ENCODE measurements at places on chromosomes 1 and 21.

- DNase-seq = no peak
Measured at GRCh38 chr1:57945045-57945444, 521.2 kb upstream of the DAB1 start.

- DNase-seq = no peak
Measured at GRCh38 chr1:17904290-17904689, 149.2 kb downstream of the ACTL8 start.

- no peak for DNase-seq
Measured at GRCh38 chr1:211231873-211232272, 27.3 kb upstream of the RCOR3 start.

DNA sequence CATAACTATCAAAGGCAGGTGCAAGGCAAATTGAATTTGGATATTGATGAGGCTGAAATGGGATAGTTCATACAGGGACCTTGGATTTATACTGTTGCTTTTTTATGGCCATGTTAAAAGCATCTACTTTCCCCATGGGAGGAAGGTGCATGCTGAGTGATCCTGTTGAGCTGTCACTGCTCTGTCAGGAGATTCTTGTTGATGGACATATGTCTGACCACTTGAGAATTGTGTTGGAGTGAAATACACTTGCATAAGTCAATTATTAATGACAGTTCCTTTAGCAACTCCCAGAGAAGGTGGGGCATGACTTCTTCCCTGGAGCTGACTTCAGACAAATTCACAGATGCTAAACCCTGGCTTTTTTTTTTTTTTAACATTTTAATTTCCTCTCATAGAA is 58.4 kb upstream of the DYNLT5 start:
- DNase-seq = no peak

DNA sequence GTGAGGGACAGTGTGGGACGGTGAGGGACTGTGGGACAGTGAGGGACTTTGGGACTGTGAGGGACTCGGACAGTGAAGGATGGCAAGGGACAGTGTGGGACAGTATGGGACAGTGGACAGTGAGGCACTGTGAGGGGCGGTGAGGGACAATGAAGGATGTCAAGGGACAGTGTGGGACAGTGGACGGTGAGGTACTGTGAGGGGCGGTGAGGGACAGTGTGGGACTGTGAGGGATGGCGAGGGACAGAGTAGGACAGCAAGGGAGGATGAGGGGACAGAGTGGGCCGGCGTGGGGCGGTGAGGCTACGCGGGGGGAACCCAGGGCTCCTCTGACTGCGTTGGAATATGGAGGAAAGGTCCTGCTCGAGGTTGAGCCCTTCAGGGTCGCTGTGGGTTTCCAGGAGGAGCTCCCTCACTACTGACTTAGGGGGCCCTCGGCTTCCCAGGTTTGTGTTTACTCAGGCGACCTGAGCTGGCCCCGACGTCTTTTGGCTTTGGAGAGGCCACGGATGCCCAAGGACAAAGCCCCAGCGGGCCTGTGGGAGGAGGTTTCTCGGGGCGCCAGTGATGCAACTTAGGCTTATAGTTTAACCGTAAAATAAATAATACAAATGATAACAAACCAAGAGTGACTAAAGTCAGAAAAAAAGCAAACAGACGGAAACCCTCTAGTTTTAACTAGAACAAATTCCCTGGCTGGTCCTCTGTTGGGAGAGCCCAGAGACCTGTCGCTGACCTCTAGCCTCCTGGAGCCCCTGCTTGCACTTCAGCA is 1.1 kb upstream of the ERRFI1 start:
- no peak for DNase-seq

DNA sequence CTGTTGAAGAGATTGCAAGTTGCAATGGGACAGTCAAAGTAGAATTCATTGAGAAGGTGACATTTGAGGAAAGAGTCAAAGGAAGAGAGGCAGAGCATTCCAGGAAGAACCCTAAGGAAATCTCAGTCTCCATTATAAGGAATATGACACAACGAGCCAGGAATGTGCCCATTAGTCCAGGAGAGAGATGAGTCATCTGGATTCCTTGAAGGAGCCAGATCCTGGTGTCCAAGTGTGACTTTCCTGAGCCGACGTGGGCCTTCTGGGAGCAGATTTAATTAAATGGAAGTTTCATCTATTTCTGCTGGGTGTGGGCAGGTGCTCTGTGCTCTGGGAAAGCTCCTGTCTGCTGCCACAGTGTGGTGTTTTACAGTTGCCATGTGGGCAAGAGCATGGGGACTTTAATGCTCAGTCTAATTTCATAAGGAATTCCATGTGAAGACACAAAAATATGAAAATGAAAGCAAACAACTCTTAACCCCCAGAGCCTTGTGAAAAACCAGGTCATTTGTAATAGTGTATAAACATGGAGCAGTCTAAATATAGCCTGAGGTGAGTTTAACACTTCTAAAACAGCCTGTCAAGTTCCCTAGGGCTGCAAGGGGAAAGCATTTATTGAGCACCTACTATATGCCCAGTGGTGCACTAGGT is 111.4 kb upstream of the ARTN start:
- DNase-seq = no peak

DNA sequence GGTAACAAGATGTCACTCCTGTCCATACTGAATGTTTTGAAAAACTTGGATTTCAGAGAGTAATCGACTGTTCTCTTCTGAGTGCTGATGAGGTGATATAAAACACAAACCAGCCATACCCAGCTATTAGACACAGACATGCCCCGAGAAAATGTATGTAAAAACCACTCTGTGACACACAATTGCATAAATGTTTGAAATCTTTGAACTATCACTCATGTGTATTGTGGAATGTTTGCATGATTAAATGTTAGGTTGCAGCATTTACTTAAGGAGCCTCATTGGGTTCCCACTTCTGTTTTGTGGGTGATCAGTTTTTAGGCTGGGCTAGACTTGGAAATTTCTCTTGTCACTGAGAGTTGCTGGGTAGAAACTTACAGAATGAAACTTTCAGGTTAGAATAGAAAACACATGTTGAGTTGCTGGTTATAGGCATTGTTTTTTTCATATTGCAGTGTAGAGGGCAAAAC is 270.4 kb upstream of the B3GALT2 start:
- no peak for DNase-seq

- DNase-seq = no peak
Measured at GRCh38 chr1:83545066-83545862, 453.7 kb downstream of the TTLL7 start.

DNA sequence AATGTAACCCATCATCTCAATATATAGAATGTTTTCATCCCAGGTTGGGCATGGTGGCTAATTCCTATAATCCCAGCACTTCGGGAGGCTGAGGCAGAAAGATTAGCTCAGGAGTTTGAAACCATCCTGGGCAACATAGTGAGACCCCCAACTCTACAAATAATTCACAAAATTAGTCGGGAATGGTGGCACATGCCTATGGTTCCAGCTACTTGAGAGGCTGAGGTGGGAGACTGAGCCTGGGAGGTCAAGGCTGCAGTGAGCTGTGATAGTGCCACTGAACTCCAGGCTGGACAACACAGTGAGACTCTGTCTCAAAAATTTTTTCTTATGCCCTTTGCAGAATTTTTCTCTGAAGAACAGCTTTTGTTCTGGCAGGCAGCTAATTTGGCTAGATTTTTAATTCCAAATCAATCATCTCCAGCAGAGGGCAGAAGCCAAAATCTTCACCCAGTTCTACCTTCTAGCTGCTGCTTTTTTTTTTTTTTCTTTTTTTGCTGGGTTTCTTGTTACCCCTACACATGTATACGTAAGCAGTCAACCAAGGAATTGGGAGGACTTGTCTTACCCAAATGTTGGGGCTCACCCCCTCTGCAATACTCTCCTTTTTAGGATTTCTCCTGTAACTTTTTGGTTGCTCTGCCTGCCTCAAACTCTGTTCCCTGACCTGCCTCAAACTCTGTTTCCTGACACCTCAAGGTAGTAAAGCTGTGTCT is 2.7 kb upstream of the RAD54L start:
- DNase-seq = no peak

DNA sequence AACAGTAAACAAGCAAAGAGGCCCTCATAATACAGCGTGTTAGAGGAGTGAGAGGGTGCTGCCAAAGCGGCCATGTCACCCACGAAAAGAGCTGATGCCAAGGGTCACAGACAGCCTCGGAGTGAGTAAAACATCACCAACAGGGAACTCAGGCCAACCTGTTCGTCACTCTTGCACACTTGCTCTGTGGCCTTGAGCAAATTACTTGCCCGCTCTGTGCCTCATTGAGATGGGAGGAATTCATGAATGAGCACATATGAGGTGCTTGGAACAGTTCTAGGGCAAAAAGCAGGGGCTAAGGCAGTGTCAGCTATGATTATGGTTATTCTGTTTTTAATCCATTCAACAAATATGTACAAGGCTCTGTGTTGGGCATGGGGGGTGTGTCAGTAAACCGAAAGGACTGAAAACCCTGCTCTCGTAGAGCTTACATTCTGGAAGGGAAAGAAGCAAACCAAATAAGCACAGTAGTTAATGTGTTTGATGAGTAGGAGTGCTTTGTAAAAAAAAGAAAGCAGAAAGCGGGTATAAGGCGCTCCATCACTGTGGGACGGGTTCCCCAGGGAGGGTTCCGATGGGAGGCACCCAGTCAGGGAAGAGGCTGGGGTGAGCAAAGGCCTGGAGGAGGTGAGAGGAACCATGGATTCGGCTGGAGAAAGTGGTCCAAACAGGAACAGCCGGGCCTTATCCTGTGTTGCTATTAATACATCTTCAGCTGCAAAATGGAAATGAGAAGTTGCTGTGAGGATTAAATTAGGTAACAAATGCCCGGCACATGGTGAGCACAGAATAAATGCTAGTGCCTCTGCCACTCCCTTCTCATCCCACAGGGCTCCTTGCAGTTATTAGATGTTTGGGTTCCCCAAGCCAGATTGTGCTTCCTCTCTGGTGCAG is 39.5 kb upstream of the RD3 start:
- no peak for DNase-seq

DNA sequence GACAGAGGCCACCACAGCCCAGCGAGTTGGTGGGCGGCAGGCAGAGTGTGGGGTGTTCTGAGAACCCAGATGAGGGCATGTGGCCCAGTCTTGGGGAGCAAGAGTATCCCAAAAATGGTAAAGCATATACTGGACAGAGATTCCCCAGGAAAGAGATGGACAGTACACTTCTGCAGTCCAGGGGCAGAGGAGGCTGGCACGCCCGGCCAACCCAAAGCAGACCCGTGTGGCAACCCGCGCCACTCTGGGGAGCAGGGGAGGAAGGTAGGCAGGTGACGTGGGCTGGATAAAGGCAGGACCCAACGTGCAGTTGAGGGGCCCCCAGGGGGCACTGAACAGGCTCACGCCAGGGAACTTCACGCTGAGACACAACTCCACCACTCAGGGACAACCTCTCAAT is 46.4 kb upstream of the RIPK4 start:
- DNase-seq = no peak

DNA sequence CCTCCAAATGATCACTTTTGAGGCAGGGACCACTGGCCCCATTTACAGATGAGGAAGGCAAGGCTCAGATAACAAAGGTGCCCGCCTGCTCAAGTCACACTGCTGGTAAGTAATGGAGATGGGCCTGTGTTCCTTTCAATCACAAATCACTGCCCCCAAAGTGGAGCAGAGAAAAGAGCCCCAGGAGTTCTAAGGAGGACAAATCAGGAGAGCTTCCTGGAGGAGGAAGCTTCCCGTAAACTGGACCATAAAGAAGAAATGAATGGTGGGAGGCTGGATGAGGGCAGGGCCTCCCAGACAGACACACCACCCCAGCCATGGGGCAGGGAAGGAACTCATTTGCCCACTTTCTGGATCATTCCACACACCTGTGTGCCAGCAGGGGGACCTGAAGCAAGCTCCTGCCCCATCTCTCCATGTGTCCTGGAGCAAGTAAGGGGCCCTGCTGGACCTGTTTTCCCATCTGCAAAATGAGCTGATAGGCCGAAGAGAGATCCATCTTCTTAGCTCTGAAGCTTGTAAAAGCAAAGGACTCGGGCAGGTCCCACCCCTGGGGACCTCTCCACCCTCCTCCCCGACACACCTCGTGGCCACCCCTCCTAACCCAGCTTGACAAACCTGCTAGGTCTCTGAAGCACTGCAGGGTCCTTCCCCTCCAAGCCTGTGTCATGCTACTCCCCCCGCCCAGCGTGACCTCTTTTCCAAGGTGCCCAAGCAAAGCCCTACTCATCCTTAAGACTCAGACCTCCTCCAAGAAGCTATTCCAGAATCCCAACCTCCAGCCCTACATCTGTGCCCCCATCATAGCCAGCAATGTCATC is 5.5 kb downstream of the LAPTM5 start:
- DNase-seq = no peak

DNA sequence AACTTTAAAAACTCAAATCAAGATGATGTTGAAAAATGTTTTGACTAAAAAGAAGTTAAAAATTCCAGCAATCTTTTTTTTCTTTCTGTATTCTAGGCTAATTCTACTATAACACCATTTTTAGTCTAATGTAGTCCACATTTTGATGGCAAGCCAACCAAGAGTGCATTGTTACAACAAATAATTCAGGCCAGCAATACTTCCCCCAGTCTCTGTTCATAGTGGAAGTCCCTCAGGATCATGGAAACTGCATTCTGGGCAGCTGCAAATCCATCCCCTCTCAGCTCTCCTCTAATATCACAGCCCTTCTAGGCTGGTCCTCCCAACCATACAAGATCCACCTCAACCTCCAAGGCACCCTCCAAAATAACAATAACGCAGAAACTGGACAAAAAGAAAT is 7.8 kb upstream of the CD58 start:
- no peak for DNase-seq

GRCh38 chr1:228352677-228353481 is 53.8 kb downstream of the TRIM11 start:
- DNase-seq = no peak

- no peak for DNase-seq
Measured at GRCh38 chr21:15159382-15160020, 94.7 kb upstream of the NRIP1 start.

DNA sequence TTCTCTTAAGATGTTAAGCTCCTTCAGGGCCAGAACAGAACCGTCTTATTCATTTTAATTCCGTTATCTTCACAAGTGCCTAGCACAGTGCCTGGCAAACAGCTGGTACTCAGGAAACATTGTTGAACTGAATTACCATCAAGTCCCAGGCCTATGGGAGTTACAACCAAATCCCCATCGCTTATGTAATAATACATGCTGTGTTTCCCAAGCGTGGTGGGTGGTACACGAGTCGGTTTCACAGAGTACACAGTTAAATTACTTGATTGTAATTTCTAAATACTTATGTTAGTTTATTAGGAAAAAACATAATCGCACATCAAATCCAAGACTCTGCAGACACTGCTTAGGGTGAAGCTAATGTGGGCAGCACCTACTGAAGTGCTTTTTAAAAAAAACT is 1.0 kb downstream of the ANGEL2 start:
- DNase-seq = no peak

DNA sequence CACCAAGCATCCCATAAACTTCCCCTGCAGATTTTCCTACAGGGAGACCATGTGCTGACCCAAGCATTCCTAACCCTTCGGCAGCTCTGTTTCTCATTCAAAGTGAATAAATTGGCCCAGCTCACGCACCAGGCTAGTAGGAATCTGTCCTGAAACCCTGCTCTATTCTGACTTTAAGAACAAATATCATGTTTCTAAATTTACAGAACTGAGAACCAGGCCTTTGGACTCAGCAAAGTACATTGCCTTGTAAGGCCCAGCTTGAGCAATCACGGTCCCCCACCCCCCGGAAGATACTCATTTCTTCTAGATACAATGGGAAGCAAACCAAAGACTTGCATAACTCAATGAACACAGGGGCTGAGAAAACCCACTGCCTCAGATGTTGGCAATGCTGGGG is 160.1 kb upstream of the NFIA start:
- DNase-seq = no peak

- DNase-seq = no peak
Measured at GRCh38 chr21:33432496-33432895, 29.3 kb downstream of the IFNGR2 start.

- DNase-seq = no peak
Measured at GRCh38 chr1:60920561-60920960, 161.8 kb upstream of the NFIA start.
